ENCODE measurements at places on chromosomes 3 and 15.

GRCh38 chr3:192516820-192517219, 210.5 kb downstream of the FGF12 start:
- DNase-seq = no peak

- no peak for DNase-seq
Measured at GRCh38 chr3:157107037-157107436, 52.9 kb downstream of the CCNL1 start.

GRCh38 chr3:129424185-129424841, 4.1 kb downstream of the EFCAB12 start:
- no peak for DNase-seq

GRCh38 chr15:88535100-88535499, 11.4 kb downstream of the DET1 start:
- DNase-seq = no peak

Data from activated T-cell treated with anti-CD3 and anti-CD28 coated beads for 1 hour (primary cell).